Foreskin melanocyte (primary cell): ENCODE measurements at places on chromosomes 11 and 22.
A peak's percentile ranks its signal among the peaks of the same experiment; 100 is the strongest.

- DNase-seq: no peak
Observed at GRCh38 chr22:28952857-28953256, 69.5 kb downstream of the ZNRF3 start.

DNA sequence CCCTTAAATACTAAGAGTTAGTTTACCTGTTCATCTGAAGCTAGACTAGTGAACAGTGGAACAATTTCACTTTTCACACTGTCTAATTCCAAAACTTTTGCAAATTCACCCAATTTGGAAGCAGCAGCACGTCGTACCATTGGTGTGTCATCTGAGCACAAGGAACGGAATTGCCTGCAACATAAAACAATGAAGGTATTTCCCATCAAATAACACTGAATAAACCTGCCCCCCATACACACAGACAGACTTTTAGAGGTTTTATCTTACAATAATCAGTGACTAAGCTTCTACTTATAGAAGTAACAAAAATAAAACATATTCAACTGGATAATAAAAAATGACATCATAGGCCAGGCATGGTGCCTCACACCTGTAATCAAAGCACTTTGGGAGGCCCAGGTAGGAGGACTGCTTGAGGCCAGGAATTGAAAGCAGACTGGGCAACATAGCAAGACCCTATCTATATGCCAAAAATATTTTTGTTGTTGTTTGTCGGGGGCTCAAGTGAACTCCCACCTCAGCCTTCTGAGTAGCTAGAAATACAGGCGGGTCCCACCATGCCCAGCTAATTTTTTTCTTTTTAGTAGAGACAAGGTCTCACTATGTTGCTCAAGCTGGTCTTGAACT, 6.3 kb downstream of the PPP2R1B start:
- DNase-seq: no peak

DNA sequence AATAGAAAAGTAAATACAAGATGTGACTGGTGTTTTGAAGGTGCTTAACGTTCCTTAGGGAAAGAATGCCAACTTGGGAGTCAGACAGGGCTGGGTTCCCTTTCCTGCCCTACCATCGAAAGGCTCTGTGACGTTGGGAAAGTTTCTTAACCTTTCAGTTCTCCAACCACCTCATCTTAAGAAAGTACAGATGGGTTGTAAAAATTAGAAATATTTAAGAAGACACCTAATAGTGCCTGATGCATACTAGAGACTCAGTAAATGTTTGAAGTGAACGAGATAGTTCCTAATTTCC, 1.1 kb downstream of the GTPBP1 start:
- DNase-seq: no peak

- peak; percentile 61 for DNase-seq
Observed at GRCh38 chr22:33513388-33514338, 406.6 kb downstream of the LARGE1 start.

GRCh38 chr11:103055221-103055890, 36.6 kb downstream of the DCUN1D5 start:
- DNase-seq: peak; percentile 14

- DNase-seq: no peak
Observed at GRCh38 chr11:130414107-130415080, 14.0 kb downstream of the ADAMTS8 start.

GRCh38 chr11:18778468-18778867, 13.1 kb downstream of the PTPN5 start:
- DNase-seq: no peak

DNA sequence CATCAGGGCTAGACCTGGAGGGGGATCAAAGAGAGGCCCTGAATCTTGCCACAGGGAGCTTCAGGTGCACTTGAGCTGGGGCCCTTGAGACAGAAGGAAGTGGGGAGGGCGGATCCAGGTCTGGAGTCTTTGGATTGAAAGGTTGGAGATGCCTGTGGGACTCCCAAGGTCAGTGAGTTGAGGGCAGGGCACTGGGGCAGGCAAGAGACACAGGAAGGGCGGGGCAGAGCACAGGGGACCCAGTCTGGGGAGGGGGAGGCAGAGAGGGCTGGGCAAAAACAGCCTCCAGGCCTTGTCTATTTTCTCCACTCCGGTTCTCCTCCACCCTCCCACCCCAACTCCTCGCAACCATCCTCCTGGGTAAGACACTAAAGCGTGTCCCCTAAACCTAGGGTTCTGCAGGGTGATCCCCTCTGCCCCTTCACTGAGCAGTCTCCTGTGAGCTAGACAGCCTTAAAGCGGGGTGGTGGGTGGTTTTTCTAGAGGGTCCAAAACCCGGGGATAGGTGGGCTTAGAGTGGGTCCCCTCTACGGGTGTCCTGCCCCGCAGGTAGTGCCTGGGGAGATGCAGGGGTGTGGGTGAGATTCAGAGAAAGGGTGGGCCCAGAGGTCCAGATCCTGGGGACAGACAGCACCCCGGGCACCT, 38.6 kb upstream of the CELSR1 start:
- DNase-seq: no peak

DNA sequence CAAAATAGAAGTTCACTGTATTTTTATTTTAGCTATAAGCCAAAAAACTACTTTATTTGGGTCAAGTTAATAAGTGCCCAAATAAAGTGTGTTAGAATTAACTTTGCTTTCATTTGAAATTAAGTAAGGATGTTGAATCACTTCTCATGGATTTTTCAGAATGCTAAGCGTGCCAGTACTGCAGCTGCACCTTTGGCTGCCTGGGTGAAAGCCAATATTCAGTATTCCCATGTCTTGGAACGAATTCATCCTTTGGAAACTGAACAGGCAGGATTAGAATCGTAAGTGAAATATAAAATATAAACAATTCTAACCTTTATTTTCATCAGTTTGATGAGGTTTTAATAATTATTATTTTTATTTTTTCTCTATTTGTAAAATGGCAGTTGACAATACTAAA, 113.6 kb downstream of the DYNC2H1 start:
- no peak for DNase-seq

DNA sequence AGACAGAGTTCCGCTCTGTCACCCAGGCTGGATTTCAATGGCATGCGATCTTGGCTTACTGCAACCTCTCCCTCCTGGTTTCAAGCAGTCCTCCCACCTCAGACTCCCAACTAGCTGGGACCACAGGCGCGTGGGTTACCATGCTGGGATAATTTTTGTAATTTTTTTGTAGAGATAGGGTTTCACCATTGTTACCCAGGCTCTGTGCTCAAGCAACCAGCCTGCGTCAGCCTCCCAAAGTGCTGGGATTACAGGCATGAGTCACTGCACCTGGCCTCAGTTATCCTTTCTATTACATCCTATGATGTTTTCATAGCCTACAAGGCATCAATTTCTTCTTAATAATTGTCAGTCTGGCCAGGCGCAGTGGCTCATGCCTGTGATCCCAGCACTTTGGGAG, 36.5 kb downstream of the LRRC74B start:
- no peak for DNase-seq

DNA sequence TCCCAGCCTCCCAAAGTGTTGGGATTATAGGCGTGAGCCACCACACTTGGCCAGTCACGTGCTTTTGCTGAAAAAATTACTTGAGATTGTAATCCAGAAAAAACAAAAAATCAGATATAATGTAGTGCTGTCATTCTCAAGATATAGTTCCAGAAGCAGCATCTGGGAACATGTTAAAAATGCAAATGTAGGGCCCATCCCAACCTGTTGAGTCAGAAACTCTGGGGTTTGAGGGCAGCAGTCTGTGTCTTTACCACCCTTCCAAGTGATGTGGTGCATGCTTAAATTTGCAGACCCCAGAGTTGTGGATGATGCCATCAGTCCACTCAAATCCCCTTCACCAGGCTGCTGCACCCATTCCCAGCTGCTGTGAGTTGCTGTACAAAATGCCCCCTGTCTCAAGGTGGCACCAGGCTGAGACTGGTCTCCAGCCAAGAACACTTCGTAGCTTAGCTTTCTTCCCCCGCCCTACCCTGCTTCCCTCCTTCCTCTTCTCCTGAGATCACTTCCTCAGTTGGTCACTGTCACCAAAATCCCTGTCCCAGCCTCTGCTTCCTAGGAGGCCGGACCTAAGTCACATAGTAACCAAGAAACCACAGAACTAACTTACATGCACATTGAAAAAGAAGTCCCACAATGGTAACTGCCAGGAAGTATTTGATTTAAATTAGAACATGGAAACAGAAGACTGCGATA, 18.2 kb upstream of the ARRB1 start:
- DNase-seq: no peak

DNA sequence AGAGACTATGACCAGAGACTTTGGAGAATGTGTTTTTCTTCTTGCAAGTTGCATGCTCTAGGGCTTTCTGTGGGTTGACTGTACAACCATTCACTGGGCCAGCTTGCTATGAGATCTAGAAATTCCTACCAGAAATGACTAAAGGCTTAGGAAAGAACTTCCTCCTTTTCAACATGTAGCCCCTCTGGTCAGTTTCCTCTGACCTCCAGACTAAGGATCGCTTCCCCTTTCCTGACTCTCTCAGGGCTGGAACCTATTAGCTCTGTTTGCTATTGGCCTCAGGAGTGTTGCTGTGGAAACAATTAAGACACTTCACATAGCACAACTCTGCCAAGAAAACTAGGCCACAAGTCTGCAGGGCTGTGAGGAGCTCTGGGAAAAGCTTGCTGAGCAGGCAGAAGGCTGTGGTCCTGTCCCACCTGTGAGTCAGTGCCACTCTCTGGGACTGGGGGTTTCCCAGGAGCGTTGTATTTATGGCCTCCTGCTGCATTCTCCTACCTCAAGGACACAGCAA, 10.7 kb downstream of the CRY2 start:
- DNase-seq: no peak

DNA sequence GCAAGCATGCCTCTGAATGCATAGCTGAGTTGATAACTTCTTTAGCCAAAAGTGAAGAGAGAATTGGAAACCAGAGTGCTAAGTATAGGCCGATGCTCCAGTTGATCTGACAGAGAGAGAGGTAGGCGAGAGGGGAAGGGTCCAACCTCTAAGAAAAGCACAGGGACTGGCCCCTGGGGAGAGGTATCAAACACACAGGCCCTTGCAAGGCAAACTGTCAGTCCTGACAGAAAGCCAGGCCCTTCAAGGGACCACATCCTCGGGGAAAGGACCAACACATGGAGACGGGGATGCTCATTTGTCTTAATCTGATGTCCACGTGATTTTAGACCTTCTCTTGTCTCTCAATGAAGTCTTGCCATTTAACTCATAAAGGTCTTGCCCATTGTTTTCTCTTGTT, 43.9 kb upstream of the SPATA19 start:
- DNase-seq: no peak

DNA sequence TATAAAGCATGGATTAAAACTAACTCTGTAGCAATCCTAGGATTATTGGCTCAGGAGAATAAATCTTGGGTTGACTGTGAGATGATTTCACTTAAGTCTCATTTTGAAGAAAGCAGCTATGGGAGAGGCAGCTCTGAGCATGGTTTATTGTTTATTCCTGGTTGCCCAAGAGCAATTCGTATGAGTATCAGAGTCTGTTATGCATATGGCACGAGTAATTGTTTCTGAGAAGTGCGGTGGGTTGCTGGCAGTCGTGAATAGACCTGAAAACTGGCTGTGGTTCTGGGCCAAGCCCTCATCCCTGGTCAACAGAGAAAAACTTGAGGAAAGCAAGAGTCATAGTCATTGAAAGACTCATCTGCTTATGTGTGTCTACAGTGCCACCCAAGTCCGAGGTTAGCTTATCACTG, 26.8 kb downstream of the DIXDC1 start:
- DNase-seq: no peak

DNA sequence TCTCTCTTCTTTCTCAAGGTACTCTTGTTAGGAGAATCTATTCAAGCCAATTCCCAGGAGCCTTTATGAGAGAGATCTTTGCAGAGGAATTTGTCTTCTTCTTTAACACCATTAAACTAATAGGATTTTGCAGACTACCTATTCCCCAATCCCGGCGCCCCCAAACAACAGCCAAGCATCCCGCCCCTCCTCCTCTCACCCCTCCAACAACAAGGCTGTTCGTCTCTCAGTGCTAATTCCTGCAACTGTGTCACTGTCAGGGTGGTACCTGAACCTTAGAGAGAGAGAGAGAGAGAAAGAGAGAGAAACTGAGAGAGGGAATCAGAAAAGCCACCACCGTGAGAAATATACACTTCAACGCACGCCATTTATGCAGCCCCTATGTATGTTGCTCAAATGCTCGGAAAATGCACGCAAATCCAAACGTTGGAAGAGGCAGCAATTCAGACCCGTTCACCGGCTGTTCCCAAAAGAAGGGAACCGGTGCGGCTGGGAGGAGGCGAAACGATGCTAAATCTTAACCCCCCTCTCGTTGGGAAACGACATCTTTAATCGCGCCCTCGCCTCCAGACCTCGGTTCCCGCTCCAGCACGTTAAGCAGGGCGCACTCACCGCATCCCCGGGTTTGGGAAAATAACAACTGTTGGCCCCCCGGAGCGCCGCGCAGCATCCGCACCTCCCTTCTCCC, 961 bp downstream of the KCNA4 start:
- DNase-seq: no peak

DNA sequence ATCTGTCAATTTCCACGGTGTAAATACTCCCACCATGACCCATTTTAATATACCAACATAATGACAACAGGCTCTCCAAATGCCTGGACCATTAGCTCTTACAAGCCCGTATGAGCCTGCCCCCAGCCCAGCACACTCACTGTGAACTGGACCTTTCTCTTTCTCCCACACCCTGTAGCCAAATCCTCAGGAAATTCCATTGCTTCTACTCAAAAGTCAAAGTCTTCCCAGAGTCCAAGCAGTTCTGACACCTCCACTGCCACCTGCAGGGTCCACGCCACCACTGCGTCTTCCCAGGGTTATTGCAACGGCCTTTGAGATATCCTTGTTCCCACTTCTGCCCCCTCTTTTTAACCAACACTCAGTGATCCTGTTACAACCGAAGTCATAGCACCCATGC, 110.1 kb upstream of the ASPHD2 start:
- DNase-seq: no peak

GRCh38 chr11:2517386-2518064, 72.7 kb downstream of the KCNQ1 start:
- DNase-seq: no peak

DNA sequence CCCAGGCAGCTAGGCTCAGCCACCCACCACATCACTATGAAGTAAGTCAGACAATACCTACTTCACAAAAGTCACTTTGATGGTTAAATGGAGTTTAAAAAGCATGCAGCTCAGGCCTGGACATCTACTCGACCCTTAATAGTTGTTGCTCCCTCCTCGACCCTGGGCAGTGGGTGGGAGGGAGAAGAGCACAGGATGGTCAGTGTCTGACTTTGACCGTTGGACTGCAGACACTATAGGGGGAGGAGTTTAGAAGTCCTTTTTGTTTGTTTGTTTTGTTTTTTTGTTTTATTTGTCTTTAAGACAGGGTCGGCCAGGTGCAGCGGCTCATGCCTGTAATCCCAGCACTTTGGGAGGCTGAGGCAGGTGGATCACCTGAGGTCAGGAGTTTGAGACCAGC, 38.6 kb upstream of the XBP1 start:
- no peak for DNase-seq

GRCh38 chr22:19526076-19526701, 2.0 kb upstream of the CLDN5 start:
- DNase-seq: no peak

DNA sequence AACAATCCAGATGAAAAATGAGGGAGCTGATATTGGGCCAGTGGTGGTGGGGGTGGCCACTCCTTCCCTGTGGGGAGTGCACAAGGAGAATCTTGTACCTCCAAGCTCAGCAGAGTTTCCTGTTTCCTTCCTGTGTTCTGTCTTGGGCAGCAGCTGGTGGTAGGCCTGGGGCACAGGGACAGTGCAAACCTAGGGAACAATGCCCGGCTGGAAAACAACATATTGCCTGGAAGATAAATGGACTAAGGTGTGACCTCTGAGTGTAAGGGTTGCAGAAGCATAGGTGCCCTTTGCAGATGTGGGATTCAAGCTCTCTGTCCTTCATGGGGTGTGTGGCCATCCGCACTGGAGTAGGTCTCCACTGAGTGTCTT, 5.8 kb upstream of the JAM3 start:
- no peak for DNase-seq

GRCh38 chr11:21768388-21768787, 424.5 kb upstream of the ANO5 start:
- no peak for DNase-seq
